Esophagus muscularis mucosa (tissue), 4 donors: ENCODE measurements at places on chromosomes 1 and 21. TPM values are rescaled to one million over a fixed set of nuclear protein-coding genes. Genes with fewer than 3 reads are reported as not detected.

COA6 gene
- 18.3 TPM for total RNA-seq

C8B gene
- not detected for total RNA-seq

KCNQ4 gene
- total RNA-seq: 14.1 TPM

C1orf226 gene
- 18.9 TPM for total RNA-seq

KCNK2 gene
- total RNA-seq: 3.3 TPM

HTR6 gene
- not detected for total RNA-seq

KRTAP11-1 gene
- not detected for total RNA-seq

AMIGO1 gene
- 10.0 TPM for total RNA-seq

RNU1-2 gene
- not detected for total RNA-seq

CHD1L gene
- total RNA-seq: 17.9 TPM

ATP1A4 gene
- total RNA-seq: 0.17 TPM

TM2D1 gene
- total RNA-seq: 73.5 TPM

HCRTR1 gene
- 1.7 TPM for total RNA-seq

SLFNL1 gene
- 0.52 TPM for total RNA-seq

TNFSF4 gene
- 3.7 TPM for total RNA-seq

MTX1 gene
- total RNA-seq: 52.8 TPM

DNA sequence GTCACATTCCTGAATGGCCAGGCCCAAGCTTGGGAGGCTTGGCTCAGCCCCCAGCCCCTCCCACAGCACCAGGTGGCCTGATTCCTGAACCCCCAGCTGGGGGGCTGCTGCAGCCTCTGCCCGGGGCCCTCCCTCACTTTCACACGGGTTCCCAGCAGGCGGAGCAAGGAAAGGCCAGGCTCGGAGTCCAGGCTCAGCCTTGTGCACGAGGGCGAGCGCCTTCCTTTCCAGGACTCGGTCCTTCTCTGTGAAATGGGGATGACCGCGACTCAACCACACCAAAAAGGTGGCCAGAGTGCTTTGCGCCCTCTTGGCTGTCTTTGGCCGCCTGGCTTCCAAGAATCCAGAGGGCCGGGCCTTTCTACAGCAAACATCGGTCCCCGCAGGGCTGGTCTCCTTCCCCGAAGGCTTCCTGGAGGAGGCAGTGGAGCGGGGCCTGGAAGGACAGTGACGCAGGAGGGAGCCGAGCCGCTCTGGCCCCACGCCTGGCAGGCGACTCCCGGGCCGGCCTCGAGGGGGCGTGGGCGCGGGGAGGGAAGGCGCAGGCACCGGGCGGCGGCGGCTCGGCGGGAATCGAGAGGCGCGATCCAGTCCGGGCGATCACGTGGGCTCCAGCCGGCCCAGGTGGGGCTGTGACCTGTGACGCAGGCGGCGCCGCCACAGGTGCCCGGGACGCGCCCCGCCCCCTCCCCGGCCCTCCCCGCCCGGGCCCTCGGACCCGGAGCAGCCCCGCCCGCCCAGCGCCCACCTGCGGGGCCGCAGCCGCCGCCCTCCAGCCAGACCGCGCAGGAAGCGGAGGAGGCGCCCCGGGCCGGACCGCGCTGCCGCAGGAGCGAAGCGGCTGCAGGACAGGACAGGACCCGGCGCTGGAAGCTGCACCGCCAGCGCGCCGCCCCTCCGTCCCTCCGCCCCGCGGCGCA, at the start of gene ARHGEF16:
ARHGEF16 (plus strand) TSS at position 775 of the 920 bp plus-strand sequence. CDS start 8,420 bp downstream, outside the sequence.
- no peaks in the 10 kb centered on the region for H3K36me3 ChIP-seq
- DNase-seq: no peak
- H3K4me1 ChIP-seq: peaks cover 43% of the 10 kb centered on the region
- peak within 1 kb of the TSS; percentile 58 for H3K4me3 ChIP-seq
- peaks cover 38% of the 10 kb centered on the region for H3K27me3 ChIP-seq

- H3K27ac ChIP-seq: no peak overlapping the region
- H3K4me3 ChIP-seq: no peak overlapping the region
- H3K27me3 ChIP-seq: no peaks in the 10 kb centered on the region
- H3K36me3 ChIP-seq: no peaks in the 10 kb centered on the region
Measured at GRCh38 chr1:184368354-184368753, 18.5 kb upstream of the C1orf21 start.

DNA sequence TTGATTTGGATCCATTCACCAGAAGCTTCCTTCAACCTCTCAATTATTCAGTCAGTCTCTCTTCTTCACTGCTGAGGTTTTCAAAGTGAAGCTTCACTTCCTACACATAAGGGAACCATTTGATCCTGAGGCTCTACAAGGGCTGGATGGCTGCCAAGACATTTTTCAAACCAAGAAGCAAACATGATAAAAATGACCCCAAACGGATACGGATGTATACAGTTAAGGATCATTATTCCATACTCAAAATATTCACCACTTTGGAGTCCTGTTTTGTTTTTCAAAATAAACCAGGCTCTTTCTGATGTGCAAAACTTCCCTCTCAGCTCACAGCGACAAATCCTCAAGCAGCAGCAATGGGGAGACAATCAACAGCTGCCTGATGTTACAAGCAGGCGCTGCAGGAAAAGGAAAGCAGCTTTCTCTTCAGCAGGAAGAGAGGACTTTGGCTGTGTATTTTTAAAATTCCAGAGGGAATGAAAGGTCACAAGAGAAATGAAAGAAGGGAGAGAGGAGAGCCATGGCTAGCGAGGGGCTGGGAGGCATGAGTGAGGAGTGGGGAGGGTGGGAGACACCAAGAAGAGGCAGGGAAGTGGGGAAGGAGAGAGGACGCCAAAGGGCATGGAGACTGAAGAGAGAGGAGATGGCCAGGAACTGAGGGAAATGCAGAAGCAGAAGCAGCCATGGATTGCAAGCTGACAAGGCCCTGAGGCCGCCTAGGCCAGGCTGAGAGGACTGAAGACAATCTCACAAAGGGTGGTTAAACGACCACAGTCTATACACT, 145.4 kb downstream of the SLC45A1 start:
- DNase-seq: no peak
- H3K27me3 ChIP-seq: no peaks in the 10 kb centered on the region
- peaks cover 75% of the 10 kb centered on the region for H3K4me1 ChIP-seq

- no peaks in the 10 kb centered on the region for H3K27me3 ChIP-seq
- no peak for DNase-seq
- peaks cover 71% of the 10 kb centered on the region for H3K4me1 ChIP-seq
- no peaks in the 10 kb centered on the region for H3K36me3 ChIP-seq
Measured at GRCh38 chr1:234961456-234962339, 166.9 kb downstream of the TOMM20 start.

DNA sequence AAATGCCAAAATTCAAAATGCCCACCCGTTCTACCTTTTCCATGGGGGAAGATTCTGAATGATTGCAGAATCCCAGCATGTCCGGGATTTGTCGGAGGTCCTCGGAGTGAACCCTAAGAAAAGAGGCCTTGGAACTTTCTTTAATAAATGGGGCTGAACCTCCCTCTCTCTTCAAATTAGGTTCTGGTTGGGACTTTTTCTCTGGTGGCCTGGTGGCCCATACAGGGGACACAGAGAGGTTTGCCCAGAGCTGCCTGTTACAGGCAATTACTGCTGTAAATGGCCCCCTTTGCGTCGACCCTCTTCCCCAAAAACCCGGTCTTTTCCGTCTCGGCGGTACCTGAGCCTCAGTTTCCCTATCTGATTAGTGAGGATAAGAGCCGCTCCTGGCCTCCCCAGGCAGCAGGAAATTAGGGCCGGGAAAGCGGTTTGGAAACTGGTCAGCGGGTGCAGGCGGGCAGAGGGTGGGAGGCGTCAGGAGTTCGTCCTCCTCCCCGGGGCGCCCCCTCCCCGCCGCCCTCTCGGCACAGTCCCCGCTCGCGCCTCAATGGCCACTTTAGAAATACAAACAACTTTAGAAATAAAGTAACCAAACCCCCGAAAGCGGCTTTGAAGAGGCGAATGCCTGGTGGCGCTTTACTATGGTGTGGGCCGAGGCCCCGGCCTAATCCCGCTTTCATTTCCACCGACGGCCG, 15.6 kb downstream of the PAX7 start:
- no peak overlapping the region for H3K27ac ChIP-seq
- no peaks in the 10 kb centered on the region for H3K36me3 ChIP-seq
- DNase-seq: no peak
- H3K4me1 ChIP-seq: peaks cover 4% of the 10 kb centered on the region

GRCh38 chr1:95308276-95309030, 74.4 kb downstream of the RWDD3 start:
- H3K27ac ChIP-seq: no peak overlapping the region
- H3K4me1 ChIP-seq: peaks cover 23% of the 10 kb centered on the region
- no peaks in the 10 kb centered on the region for H3K27me3 ChIP-seq
- no peak for DNase-seq
- no peaks in the 10 kb centered on the region for H3K36me3 ChIP-seq

GRCh38 chr1:195082183-195082582, 1526.1 kb downstream of the KCNT2 start:
- no peak overlapping the region for H3K4me3 ChIP-seq
- DNase-seq: no peak
- no peaks in the 10 kb centered on the region for H3K36me3 ChIP-seq
- no peaks in the 10 kb centered on the region for H3K27me3 ChIP-seq
- H3K27ac ChIP-seq: no peak overlapping the region
- no peaks in the 10 kb centered on the region for H3K4me1 ChIP-seq

DNA sequence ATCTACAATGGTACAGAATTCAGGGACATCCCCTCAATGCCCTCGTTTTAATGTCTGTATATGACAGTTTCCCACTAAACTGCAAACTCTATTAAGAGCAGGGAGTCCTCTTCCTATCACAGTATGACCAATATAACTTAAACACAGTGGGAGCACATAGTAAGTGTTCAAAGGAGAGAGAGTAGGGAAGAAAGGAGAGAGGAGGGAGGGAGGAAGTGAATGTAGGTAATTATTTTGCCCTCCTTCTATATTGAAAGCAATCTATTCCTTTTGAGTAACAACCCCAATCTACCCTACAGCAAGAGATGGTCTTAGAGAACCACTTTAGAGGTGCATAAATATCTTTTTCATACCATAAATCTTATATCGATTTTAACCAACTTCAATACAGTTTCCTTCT, 121.4 kb downstream of the MRPL39 start:
- H3K27me3 ChIP-seq: no peaks in the 10 kb centered on the region
- no peaks in the 10 kb centered on the region for H3K36me3 ChIP-seq
- H3K4me3 ChIP-seq: no peak overlapping the region
- no peak overlapping the region for H3K27ac ChIP-seq

- H3K27ac ChIP-seq: no peak overlapping the region
- H3K27me3 ChIP-seq: no peaks in the 10 kb centered on the region
- no peaks in the 10 kb centered on the region for H3K4me1 ChIP-seq
- H3K4me3 ChIP-seq: no peak overlapping the region
- no peaks in the 10 kb centered on the region for H3K36me3 ChIP-seq
- no peak for DNase-seq
Measured at GRCh38 chr1:38929476-38929875, 12.2 kb downstream of the RHBDL2 start.

- H3K4me1 ChIP-seq: peaks cover 16% of the 10 kb centered on the region
- no peak for DNase-seq
- H3K27ac ChIP-seq: peak overlapping the region; percentile 94
- H3K36me3 ChIP-seq: no peaks in the 10 kb centered on the region
- H3K4me3 ChIP-seq: peak overlapping the region; percentile 99
Measured at GRCh38 chr1:23020706-23021405, 1.6 kb downstream of the KDM1A start.

- H3K27ac ChIP-seq: no peak overlapping the region
- no peak overlapping the region for H3K4me3 ChIP-seq
- H3K4me1 ChIP-seq: no peaks in the 10 kb centered on the region
- no peaks in the 10 kb centered on the region for H3K27me3 ChIP-seq
- H3K36me3 ChIP-seq: no peaks in the 10 kb centered on the region
- DNase-seq: no peak
Measured at GRCh38 chr1:102941366-102941947, 166.9 kb downstream of the COL11A1 start.

GRCh38 chr1:47180603-47181094, 9.2 kb downstream of the PDZK1IP1 start:
- DNase-seq: peak; percentile 68
- no peak overlapping the region for H3K4me3 ChIP-seq
- no peaks in the 10 kb centered on the region for H3K36me3 ChIP-seq
- H3K4me1 ChIP-seq: peaks cover 17% of the 10 kb centered on the region

GRCh38 chr1:2635361-2636010, 2.7 kb upstream of the MMEL1 start:
- H3K4me3 ChIP-seq: no peak overlapping the region
- H3K36me3 ChIP-seq: no peaks in the 10 kb centered on the region
- peaks cover 6% of the 10 kb centered on the region for H3K4me1 ChIP-seq
- no peaks in the 10 kb centered on the region for H3K27me3 ChIP-seq
